Cardiac atrium fibroblast (primary cell): ENCODE measurements at places on chromosomes 7 and 10. TPM values are rescaled to one million over a fixed set of nuclear protein-coding genes. Genes with fewer than 3 reads are reported as not detected.

ACSL5 gene
- 8.1 and 9.6 TPM in 2 replicates for total RNA-seq

TSPAN33 gene
- total RNA-seq: 0.65 TPM in 1 of 2 replicates, not detected in the other

TMEM225B gene
- 1.1 TPM in 1 of 2 replicates, not detected in the other for total RNA-seq

SMKR1 gene
- total RNA-seq: not detected in 2 replicates
